ENCODE measurements at places on chromosomes 12 and 14.

- no peak for DNase-seq
Measured at GRCh38 chr14:82080370-82080769, 546.7 kb upstream of the SEL1L start.

- DNase-seq = no peak
Measured at GRCh38 chr14:42149609-42150261, 543.1 kb downstream of the LRFN5 start.

DNA sequence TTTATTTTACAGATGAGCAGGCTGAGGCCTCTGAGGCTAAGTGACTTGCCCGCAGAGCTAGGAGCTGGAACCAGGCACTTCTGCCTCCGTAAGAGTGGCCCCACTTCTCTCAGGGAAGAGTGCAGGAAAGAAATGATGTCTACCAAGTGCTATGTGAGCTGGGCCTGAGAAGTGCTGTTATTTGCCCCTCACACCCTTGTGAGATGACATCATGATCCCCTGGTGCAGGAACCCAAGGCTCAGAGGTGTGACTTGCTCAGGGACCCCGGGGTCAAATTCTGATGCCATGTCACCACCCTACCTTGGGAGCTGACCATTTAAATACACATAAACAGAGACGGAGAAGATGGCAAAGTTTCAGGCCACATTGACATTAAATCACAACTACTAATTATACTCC is 63.7 kb upstream of the DDX11 start:
- DNase-seq = no peak

DNA sequence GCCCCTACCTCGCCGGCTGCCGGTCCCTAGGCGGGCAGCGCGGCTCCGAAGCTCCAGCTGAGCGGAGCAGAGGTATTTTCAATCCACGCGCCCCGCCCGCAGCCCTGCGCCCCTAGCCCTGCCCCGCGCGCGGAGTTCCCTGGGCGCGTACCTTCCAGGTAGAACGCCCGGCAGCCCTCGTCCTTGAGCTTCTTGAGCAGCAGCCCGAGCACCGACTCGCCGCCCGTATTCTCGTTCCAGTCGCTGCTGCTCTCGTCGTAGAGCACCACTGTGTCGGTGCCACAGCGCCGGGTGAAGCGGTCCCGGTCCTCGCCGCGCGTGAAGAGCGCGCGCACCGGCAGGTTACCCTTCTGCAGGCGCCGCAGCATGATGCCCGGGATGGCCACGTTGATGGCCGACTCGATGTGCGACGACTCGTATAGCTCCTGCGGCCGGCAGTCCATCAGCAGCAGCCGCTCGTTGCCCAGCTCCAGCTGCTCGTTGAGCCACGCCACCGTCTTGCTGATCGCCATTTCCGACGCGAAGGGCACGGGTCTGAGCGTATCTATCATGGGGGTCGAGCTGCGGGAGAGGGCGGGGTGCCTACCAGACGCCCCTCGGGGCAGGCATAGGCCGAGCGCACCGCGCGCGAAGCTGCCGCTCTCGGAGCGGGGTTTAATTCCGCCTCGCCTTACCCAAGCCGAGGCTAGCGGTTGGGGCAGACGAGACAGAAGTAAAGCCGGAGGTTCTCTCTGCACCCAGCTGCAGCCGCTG is 636 bp downstream of the DUSP6 start:
- DNase-seq = no peak

DNA sequence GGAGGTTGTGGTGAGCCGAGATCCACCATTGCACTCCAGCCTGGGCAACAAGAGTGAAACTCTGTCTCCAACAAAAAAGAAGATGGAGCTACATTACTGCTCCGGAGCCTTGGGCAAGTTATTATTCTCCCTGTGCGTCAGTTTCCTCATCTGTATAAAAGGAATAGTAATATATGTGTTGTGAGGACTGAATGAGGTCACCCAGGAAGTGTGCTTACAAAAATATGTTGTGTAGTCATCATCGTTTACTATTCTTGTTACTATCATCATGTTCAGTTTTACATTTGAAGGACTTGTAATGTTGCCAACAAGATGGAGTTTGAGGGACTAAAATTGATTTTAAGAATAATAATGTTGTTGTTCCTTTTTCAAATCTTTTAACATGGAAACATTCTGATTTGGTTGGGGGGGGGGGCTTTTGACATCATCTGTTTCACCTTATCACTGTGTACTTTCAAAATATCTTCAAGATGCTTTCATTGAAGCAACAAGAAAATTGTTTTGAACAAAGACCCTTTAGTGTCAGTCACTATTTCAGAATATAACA is 156.8 kb downstream of the PDE3A start:
- no peak for DNase-seq

DNA sequence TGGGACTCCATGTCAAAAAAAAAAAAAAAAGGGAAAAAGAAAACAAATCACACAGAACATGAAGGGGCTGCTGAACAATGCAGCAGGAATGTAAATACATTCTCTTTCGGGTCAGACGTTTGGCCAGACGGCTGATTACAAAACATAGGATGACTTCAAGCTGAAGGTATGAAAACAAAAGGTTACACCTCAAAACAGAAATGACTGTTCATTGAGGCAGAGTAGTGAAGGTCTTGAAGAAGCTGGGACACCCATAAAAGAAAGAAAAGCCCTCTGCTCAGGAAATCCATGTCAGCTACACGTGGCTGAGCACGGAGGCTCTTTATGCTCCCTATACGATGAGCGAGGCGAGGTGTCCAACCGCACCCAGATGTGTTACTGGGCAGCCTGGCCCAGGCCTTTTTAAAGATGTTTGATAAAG is 37.7 kb downstream of the FGD4 start:
- DNase-seq = no peak

GRCh38 chr14:73269729-73270531 is 32.6 kb downstream of the PAPLN start:
- no peak for DNase-seq

- peak; percentile 39 for DNase-seq
Measured at GRCh38 chr12:20212658-20213555, 155.4 kb upstream of the PDE3A start.

- no peak for DNase-seq
Measured at GRCh38 chr12:96041181-96041580, 5.8 kb upstream of the LTA4H start.

DNA sequence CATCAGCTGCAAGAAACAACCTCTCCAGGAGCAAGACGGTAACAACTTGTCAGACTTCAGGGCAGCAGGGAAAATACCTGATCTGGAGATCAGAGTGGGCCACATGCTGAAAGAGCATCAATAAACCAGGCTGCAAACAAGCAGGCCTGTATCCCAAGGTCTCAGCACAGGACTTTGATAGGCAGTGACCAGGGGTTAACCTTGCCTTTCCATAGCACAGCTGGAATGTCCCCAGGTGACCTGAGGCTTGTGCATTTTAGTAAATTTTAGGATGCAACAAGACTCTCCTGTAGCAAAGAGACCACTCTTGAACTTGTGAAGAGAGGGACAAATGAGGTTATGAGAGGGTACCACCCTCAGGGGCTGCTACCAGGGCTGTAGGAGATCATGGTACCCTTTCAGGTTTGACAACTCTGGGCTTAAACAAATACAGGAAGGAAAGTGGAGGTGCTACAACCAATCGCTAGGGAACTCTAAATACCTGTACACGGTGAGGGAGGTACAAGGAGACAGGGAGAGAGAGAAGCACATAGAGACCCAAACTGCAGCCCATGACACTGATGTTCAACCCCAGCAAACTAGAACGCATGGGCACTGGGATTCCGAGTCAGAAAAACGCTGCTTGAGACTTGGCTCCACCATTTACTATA is 95.4 kb upstream of the EVL start:
- no peak for DNase-seq

GRCh38 chr14:85731186-85731585 is 201.2 kb downstream of the FLRT2 start:
- no peak for DNase-seq

GRCh38 chr12:113329022-113329790 is 5.7 kb downstream of the SLC8B1 start:
- DNase-seq = no peak

- DNase-seq = no peak
Measured at GRCh38 chr14:64915797-64916196, 1.5 kb downstream of the CHURC1 start.

GRCh38 chr14:94320243-94320642 is 2.9 kb downstream of the SERPINA6 start:
- DNase-seq = no peak

DNA sequence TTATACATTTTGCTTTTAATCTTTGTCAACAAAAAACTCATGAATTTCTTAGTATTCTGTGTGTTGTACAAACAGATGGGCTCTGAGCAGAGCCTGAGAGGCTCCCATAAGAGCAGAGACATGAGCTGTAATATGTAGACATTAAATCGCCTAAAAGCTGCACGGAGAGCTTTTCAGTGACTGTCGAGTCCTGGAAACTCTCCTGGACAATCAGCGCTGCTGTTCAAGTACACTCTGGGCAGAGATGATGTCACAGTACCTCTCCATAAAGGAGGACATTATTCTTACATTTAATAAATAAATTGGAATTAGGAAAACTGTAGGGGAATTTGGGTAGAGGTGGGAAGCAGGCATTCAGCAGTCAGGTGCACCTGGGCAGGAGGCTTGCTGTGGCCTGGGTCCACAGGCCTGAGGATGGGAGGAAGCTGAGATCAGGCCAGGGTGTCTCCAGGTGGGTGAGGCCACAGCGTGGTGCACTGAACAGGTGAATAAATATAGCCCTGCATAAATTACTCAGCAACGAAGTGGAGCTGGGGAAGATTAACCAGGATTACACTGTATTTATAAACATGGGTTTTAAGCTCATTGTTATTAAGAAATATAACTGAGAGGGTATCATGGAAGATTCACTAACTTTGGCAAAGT is 13.3 kb upstream of the TCL1A start:
- no peak for DNase-seq
